ENCODE measurements at places on chromosomes 12 and 14. TPM values are rescaled to one million over a fixed set of nuclear protein-coding genes. Genes with fewer than 3 reads are reported as not detected.
A peak's percentile ranks its signal among the peaks of the same experiment; 100 is the strongest.

The LRP1-AS gene
- total RNA-seq: not detected

The TMEM63C gene
- 0.66 TPM for total RNA-seq

The LYZ gene
- 0.88 TPM for total RNA-seq

The PPFIA2 gene
- total RNA-seq: not detected

The CFAP54 gene
- total RNA-seq: 0.05 TPM

The BEGAIN gene
- total RNA-seq: 10.0 TPM

The PTPN6 gene
- total RNA-seq: not detected

The PPM1H gene
- 58.4 TPM for total RNA-seq

The DLGAP5 gene
- total RNA-seq: 29.2 TPM

GRCh38 chr12:5008661-5009060 lies 35.0 kb upstream of the KCNA5 start:
- no peak for DNase-seq

GRCh38 chr12:14905269-14906004 lies 19.8 kb upstream of the MGP start:
- no peak for DNase-seq

- no peak for DNase-seq
These were observed 292.9 kb upstream of the GRIP1 start for GRCh38 chr12:66971816-66972215.

DNA sequence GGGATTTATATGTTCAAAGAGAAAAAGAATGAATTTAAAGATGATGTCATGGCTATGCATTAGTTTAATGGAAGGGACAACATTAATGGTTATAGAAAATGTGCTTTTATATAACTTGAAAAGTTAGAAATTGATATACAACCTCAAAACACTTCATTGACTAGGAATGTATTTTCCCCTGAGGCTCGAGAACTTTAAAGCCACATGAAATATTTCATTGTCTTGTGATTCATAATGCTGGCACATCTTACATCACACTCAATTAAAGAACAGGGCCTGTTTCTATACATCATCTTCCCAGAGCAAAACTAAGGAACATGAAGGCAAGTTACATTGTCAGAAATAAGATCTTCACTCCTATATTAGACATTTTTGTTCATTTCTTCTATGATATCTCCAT lies 35.2 kb upstream of the PAWR start:
- peak; percentile 50 for DNase-seq

GRCh38 chr12:124953689-124954405 lies 35.1 kb downstream of the DHX37 start:
- DNase-seq: no peak

GRCh38 chr12:13204428-13204827 lies 7.9 kb downstream of the EMP1 start:
- peak; percentile 60 for DNase-seq

GRCh38 chr12:73798523-73798922 lies 739.1 kb upstream of the ATXN7L3B start:
- no peak for DNase-seq

DNA sequence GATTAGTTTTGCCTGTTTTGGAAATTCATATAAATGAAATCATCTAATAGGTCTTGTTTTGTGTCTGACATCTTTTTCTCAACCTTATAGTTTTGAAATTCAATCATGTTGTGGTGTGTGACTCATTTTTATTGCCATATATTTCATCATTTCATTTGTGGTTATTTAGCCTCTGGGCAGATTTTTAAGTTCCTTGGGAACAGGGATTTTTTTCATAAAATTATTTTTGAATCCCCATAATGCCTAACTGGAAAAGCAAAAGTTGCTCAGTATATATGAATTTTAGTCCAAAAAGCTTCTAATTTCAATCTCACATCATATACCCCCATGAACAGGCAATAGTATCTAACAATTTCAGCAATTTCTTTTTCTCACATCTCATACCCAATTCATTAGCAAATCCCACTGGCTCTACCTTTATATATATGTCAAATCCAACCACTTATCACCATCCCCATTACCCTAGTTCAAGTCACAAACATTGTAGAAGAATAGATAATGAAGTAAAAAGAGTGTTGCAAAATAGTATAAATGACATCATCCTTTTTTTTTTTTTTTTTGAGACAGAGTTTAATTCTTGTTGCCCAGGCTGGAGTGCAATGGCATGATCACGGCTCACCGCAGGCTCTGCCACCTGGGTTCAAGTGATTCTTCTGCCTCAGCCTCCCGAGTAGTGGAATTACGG lies 2.6 kb upstream of the OR6J1 start:
- peak; percentile 42 for DNase-seq

GRCh38 chr12:750366-751191 lies 1.8 kb upstream of the WNK1 start:
- DNase-seq: peak; percentile 13
